ENCODE measurements at places on chromosomes 4 and X. TPM values are rescaled to one million over a fixed set of nuclear protein-coding genes. Genes with fewer than 3 reads are reported as not detected.

ETDA gene
- total RNA-seq, result not detected

PWWP3B gene
- total RNA-seq, result not detected

MAGEB1 gene
- not detected for total RNA-seq

PPEF2 gene
- 0.52 TPM for total RNA-seq

PAGE1 gene
- total RNA-seq, result not detected

RASSF6 gene
- not detected for total RNA-seq

Data from T-helper 2 cell treated with Interferon-gamma antibody and Interleukin-4, amounts not matched to agents 100 ng/mL and 5 ng/mL, for 36 hours (primary cell).